Endothelial cell (in vitro differentiated cells): ENCODE measurements at places on chromosomes 2 and 18.
A peak's percentile ranks its signal among the peaks of the same experiment; 100 is the strongest.

DNA sequence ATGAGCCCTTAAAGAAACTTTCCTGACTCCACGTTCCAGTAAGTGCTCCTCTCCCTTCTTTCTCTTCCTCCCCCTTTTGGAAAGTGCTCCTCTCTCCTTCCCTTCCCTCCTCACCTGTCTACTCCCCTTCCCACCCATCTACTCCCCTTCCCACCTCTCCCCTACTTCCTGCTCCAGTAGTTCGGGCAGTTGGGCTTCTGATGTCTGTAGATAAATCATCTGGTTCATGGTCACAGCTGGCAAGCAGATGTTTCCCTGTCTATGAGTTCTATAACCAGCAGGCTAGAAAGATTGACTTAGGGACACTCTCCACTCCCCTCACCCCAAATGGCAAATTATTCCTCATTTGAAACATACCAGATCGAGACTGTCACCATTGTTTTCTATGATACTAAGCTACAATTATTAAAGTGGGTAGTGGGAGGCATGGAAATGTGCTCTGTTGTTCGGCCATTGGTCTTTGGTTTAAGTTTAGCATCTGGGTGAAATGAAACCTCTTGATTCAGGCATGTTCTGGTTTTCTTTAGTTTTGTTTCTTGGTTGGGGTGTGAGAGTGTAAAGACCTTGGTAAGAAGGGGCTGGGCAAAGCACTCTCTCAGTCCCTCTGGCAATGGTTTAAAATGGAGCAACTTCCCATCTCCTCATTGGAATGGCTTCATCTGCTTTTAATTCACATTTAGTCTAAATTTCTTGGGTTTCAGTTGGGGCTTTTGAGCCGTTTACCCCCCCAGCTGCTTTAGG, 413.2 kb upstream of the SPRED2 start:
- DNase-seq, result no peak

DNA sequence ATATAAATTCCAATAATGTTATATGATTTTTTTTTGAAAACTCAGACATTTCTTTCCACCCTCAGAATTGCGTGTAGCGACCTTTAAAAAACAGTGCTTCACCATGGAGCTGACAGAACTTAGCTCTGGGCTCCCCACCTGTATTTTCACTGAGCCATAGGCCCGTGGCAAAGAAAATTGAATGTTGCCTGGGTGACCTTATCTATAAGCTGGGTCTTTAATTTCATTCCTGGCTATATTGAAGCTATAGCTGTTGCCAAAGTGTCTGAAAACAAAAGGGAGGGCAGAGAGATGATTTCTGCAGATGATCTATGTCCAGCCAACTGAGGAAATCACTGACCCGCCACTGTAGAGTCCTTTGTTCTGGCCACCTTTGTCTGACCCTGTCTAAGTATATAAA, 411.7 kb downstream of the PTPRM start:
- DNase-seq, result no peak

DNA sequence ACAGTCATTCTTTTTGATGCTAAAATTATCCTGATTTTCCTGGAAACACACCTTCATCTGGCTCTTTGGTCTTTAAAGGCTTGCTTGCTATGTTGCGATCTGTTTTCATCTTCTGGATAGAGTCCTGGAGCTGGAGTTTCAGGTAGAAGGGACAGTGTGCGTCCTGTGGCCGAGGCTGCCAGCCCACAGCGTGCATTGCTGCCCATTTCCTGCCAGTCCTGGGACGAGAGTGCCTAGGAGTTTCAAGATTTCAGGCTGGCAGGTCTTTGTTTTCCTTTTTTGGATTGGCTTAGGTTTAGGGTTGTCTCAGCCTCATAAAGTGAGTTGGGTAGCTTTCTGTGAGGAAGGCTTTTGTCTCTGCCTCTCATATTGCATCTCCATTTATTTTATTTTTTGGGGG, 14.5 kb downstream of the DGKD start:
- no peak for DNase-seq

GRCh38 chr2:71003966-71004755, 9.5 kb upstream of the TEX261 start:
- DNase-seq, result no peak

GRCh38 chr2:29308366-29308765, 193.2 kb downstream of the CLIP4 start:
- DNase-seq, result no peak

- no peak for DNase-seq
These were observed 37.7 kb upstream of the SMAD2 start for GRCh38 chr18:47968006-47968676.

- DNase-seq, result no peak
These were observed 41.4 kb downstream of the OXER1 start for GRCh38 chr2:42722320-42723190.

- DNase-seq, result peak; percentile 34
These were observed 1.3 kb downstream of the CIAO1 start for GRCh38 chr2:96267159-96267971.

- DNase-seq, result no peak
These were observed 667.0 kb downstream of the TSN start for GRCh38 chr2:122422384-122422991.

DNA sequence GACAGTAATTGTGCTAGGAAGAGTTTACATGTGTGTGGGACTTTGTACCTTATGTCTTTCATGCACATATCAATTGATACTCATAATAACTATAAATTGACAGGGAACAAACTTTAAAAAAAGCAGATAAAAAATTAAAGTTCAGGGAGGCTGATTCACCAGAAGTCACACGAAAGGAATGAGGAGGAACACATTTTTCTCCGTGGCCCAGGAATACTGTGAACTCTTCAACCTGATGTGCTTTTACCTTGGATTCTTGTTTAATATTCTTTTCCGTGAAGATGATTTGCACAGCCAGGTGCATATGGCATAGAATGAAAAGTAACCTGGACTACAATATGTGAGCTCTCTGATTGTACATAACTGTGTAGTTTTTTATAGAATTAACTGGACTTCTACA, 326.3 kb downstream of the CDH7 start:
- DNase-seq, result no peak

DNA sequence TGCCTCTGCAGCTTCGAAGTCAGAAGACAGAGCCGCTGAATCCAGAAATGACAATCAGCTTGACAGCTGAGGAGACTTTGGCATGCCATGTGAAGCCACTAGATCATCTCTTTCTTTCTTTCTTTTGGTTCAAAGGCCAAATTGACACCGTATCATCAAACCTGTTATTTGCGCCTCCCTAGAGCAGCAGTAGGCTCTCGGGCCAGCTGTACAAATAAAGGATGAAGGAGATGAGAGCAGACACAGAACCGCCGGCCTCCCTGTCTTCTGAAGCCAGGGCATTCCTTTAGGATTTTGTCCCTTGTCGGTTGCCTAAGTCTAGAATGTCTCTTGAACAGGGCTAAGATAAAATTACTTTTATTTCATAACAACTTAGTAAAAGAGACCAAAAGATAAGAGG, 36.8 kb downstream of the COL4A4 start:
- no peak for DNase-seq

- DNase-seq, result no peak
These were observed 210.9 kb upstream of the SMAD7 start for GRCh38 chr18:49161627-49162026.
